ENCODE measurements at places on chromosomes 13 and 19.

DNA sequence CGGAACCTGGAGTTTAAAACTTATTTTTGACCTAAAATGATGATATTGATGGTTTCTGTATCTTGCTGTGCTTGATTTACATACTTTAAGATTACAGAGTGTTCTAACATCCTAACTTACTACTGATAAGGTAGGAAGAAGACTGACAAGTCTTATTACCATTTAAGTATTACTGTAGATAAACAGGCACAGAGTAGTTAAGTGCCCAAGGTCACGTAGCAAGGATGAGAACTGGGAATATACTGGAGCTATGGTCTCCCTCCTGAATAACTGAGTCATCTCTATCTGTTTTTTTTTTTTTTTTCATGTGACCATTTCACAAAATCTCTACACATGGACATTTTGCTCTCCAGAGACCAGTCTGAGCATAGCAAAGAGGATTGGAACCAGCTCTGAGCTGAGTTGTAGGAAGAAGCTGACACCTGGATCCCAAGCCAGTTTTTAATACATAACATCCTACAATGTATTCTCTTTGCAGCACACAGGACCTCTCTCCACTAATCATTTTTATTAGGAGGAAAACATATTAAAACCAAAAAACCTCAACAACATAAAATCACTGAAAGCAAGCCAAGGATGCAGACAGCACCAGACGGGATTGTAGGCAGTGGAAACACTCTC is 173.5 kb downstream of the DNAJC15 start:
- no peak for DNase-seq

DNA sequence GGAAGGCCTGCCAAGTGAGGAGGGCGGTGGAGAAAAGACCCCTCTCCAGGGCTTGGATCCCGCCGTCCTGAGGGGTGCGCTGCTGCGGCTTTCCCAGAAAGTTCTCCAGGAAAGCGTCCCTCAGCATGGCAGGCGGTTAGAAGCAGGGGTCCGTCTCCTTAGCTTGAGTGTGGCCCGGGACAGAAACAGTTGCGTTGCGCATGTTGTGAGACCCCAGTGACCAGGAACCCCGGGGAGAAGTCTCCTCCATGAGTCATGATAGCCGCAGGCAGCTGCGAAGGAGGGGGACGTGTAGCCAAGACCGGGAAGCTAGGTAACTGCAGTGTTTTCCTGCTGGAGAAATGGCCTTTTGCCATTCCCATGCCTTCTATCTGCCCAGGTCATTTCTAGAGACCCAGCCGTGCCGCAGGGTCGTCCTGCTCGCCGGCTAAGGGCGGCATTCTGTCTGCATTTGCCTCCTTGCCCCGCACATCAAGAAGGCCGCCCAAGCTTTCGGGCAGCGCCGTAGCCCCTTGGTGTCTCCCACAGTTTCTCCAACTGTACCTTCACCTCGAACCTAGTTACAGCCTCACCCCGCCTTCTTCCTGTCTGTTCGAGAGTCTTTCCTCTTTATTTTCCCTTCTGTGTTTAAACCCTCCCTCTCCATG is 64.3 kb downstream of the TM9SF2 start:
- DNase-seq: no peak

GRCh38 chr13:51759240-51759639 is 44.7 kb downstream of the DHRS12 start:
- no peak for DNase-seq

GRCh38 chr13:37187105-37187504 is 81.6 kb upstream of the CSNK1A1L start:
- DNase-seq: no peak

GRCh38 chr13:28744656-28745055 is 25.9 kb upstream of the SLC46A3 start:
- no peak for DNase-seq

DNA sequence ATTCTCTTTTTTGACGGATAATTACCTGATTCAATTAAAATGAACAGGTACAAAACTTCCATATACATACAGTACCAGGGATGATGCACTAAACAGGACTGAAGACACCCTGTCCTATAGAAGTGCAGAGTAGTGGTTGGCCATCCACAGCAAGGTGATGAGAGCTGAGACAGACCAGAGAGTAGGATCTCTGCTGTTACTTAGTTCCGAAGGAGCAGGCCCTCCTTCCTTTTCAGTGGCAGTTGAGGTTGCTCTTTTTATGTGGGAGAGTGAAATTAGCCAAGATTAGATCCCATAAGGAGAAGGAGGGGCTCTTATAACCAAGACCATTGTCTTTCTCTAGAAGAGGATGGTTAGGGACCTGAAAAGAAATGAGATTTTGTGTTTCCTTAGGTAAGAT is 4.0 kb downstream of the PDS5B start:
- DNase-seq: no peak

DNA sequence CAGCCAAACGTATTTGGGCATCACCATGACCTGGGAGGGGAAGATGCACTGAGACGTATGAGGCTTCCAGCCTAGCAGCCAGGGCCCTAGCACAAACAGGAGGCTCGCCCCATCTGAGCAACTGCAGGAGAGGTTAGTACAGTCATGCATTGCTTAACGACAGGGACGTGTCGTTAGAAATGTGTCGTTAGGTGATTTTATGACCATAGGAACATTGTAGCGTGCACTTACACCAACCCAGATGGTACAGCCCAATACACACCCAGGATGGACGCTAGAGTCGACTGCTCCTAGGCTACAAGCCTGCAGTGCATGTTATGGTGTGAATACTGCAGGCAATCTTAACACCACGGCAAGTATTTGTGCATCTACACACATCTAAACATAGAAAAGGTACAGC is 9.3 kb downstream of the CD177 start:
- no peak for DNase-seq

- DNase-seq: no peak
These were observed 323.6 kb downstream of the DLEU7 start for GRCh38 chr13:50519866-50520265.

GRCh38 chr19:6464070-6464873 is at the start of gene CRB3:
TSS of gene CRB3 (plus strand) at chr19:6464271. CDS start at chr19:6464702, 431 bp downstream.
- no peak for DNase-seq

DNA sequence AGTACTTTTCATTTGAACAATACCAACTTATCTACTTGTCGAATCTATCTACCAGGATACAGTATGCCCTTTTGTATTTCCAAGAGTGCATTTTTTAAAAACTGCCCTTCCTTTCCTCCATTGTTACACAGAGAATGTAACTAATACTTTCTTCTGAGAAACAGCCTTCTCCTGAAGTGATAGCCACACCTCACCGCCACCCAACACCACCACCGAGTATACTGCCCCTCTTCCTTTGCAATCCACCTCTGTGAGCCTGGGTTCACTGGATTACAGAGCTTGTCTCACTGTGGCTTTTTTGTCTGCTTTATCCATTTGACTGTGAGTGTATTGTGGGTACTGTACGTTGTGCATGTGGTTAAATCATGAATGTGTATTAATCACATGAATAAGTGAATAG is 305.4 kb downstream of the KLF12 start:
- no peak for DNase-seq

DNA sequence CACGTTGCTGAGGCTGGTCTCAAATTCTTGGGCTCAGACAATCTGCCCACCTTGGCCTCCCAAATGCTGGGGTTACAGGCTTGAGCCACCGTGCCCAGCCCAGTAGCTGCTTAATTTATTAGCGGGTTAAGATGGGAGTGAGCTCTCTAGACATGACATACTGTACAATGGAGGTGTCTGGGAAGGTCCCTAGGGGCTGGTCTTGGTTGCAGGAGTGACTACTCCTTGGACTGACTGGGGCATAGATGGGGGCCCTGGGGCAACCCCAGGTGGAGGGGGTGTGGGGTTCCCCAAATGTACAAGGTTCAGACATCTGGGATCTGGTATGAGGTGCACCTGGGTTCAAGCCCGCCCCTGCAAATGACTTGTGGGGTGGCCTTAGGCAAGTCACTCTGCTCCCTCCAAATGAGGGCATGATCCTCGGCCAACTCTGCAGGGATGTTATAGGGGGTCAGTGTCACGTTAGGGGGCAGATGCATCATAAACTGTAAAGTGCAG is 12.8 kb downstream of the CIB3 start:
- no peak for DNase-seq

DNA sequence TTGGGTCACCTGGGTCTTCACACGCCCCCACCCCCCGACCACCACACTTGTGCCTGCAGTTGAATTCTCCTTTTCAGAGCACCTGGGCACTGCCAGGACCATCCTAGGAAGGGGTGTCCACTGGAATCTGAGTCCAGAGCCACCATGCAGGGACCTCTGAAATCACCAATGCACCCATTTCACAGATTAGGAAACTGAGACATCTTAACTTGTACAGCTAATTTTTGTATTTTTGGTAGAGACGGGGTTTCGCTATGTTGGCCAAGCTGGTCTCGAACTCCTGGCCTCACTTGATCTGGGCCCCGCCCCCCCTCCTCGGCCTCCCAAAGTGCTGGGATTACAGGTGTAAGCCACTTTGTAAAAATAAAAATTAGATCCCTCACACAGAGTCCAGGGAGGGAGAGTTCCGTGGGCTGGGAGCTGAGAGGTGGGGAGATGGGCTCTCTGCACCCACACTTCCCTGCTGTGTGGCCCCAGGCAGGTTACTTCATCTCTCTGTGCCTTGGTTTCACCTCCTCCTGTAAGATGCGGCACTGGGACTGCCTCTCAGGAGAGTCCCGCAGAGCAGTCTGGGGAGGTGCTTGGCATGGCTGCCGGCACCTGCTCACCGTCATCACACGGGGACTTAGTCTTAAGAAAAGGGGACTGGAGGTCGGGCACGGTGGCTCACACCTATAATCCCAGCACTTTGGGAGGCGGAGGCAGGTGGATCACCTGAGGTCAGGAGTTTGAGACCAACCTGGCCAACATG is 45.9 kb upstream of the C19orf12 start:
- no peak for DNase-seq

- DNase-seq: no peak
These were observed 6.1 kb upstream of the CLEC4G start for GRCh38 chr19:7738023-7738422.

DNA sequence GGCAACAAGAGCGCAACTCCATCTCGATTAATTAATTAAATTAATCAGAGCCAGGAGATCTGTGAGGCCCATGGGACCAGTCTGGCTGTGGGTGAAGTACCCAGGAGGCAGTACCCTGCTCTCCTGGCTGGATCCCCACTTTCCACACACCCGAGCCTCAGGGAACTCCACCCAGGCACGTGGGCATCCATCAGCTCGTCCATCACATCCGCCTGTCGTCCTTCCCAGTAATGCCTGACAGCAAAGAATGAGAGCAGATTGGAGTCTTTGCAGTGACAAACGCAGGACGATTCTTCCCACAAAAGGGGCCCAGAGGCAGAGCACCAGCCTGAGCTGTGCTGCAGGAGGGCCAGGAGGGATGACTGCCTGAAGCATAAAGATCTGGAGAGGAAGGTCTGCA is 35.8 kb downstream of the VSTM2B start:
- DNase-seq: peak; percentile 36

- DNase-seq: no peak
These were observed 754 bp downstream of the DNAJB1 start for GRCh38 chr19:14517446-14517839.

- no peak for DNase-seq
These were observed 498.9 kb upstream of the SLITRK5 start for GRCh38 chr13:87172166-87172835.

DNA sequence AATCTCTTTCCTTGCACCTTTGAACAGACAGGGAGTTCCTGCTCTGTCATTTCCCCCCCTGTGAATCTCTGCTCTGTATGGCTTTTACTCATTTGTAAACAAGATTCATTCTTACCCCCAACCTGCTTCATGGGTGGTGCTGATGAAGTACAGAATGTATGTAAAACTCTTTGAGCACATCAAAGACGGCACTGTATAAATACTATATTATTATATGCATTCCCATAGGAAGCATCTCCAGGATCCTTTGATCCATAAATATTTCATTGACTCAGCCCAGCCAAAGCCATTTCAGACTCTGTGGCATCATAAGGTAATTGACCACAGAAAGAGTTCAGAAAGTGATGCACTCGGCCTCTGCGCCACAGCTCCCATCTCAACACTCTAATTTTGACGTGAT is 208.7 kb downstream of the EFNB2 start:
- no peak for DNase-seq

GRCh38 chr13:29846475-29847256 is 3.8 kb downstream of the UBL3 start:
- no peak for DNase-seq

DNA sequence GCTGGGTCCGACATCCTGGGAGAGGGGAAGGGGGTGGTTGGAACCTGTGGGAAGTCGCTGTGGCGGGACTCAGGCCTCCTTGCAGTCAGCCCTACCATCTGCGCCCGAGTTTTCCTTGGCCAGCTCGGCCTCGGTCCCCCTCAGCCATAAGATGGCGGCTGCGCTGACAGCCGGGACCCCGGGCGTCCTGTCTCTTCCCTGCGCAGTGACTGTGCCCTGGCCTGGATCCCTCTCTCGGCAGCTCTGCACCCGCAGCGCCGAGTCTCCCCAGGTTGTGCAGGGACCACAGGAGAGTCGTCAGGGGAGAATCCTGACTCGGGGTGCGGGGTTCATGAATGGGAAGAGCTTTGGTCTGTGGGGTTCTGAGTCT is 345 bp downstream of the ZNF257 start:
- DNase-seq: no peak

DNA sequence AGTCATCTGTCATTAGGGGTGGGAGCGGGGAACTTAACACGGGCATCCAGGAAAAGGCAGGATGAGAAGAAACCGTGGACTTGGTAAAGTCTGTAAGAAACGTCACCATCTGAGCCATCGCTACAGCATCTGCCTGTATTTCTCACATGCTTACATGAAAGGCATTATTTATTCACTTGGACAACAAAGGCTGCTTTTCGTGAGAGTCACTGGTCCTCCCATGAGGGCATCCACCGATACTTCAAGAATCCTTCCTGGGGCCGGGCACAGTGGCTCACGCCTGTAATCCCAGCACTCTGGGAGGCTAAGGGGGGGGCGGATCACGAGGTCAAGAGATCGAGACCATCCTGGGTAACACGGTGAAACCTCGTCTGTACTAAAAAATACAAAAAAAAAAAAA is 16.1 kb downstream of the ZNF446 start:
- no peak for DNase-seq

DNA sequence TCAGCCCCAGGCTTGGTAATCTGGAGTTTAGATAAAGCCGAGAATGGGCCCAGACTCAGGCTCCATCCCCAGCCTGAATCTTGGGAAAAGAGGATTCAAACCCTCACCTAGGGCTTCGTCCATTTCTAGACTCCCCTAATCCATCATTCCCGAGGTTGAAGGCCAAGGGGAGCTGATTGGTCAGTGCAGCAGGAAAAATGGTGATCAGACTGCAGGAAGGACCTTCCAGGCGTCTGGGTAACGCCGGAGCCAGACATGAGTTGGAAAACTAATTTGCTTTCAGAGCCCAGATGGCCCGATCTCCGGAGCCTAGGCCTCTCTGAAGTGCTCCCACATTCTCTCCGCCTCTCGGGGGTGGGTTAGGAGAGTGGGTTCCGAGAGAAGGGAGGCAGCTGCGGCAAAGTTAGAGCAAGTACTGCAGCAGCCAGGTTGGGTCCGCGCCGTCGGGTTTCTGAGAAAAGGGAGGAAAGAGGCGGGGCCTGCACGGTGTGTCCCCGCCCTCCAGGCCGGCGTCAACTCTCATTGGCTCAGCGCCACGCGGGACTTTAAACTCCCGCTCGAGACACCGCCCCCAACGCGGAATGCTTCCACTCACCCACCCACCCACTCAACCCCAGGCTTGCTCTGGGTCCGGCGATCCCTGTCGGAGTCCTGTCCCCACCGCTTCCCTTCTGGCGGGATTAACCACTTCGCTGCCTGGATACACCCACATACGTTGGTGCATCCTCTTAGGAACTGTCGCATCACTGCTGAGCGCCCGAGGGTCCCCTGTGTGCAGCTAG is 788 bp upstream of the RTBDN start:
- DNase-seq: no peak

- DNase-seq: no peak
These were observed 4.9 kb downstream of the LYPD3 start for GRCh38 chr19:43460362-43461016.

GRCh38 chr19:39413272-39413910 is 922 bp downstream of the PLEKHG2 start:
- no peak for DNase-seq
